ENCODE measurements at places on chromosomes 2 and 18.

- no peak for DNase-seq
Observed at GRCh38 chr2:26568076-26568890, 72.9 kb downstream of the CIB4 start.

DNA sequence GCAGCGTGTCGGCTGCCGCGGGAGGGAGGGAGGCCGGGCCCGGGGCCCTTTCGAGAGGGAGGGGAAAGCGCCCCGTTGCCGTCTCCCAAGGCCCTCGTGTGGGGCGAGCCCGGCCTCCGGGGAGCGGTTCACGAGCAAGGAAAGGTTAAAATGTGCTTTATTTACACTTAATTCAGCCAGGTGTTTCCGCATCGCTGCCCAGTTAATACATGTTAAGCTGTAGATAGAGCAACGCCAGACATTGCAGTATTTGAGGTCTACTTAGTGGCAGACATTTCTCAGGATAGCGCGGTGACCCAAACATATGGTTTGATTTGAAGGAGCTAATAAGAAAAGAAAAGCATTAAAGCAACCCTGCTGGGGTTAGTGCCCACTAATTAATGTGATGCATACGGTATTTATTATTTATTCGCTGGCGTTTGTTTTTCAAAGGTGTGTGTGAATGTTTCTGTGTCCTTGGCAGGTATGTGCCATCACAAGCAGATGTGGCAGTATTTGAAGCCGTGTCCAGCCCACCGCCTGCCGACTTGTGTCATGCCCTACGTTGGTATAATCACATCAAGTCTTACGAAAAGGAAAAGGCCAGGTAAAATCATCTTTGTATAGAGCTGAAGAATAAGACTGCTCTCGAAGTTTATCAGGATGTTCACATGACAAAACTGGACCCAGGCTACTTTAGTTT is 571 bp downstream of the EEF1B2 start:
- peak; percentile 71 for DNase-seq

DNA sequence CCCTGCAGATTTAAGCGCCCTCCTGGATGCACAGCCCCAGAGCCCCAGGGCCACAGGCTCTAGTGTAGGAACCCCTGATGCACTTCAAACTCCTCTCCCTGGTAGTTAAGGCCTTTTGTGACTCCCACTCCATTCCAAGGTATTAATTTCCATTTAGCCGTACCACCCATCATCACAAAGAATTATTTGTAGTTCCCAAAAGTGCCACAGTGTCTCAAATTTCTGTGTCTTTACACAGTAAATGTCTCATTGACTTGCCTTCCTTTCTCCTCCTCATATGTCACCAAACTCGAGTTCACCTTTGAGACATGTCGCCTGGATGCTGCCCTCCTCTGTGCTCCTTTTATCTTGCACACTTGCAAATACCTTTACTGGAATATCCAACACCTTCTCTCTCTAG is 25.9 kb downstream of the PECR start:
- DNase-seq: no peak

DNA sequence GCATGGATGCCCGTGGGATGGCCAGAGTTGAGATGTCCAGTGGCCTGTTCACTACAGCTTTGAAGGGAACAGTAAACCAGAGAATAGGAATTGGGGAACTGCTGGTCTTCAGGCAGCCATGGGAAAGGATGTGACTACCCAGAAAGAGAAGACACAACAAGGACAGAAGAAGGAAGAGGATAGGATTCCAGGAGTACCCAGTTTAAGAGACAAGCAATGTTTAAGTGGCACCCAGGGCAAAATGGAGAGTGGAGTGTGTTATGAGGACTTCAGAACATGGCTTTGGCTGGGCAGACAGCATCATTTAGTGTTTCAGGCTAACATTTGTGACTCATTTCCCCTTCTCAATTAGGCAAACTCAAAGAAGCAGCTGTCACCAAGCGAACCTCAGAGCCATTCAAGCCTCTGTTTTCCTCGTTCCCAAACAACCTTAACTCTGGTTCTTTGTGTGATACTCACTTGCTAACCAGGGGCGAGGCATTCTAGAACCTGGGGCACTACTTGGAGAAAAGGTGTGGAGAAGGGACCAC is 4.0 kb upstream of the FAM124B start:
- DNase-seq: no peak

- no peak for DNase-seq
Observed at GRCh38 chr18:13579874-13580273, 146.5 kb downstream of the FAM210A start.

GRCh38 chr18:30622104-30622503 is 420.4 kb downstream of the DSC3 start:
- no peak for DNase-seq

- no peak for DNase-seq
Observed at GRCh38 chr18:29104227-29104626, 927.3 kb upstream of the CDH2 start.

GRCh38 chr2:121346859-121347258 is 61.9 kb upstream of the TFCP2L1 start:
- DNase-seq: no peak

DNA sequence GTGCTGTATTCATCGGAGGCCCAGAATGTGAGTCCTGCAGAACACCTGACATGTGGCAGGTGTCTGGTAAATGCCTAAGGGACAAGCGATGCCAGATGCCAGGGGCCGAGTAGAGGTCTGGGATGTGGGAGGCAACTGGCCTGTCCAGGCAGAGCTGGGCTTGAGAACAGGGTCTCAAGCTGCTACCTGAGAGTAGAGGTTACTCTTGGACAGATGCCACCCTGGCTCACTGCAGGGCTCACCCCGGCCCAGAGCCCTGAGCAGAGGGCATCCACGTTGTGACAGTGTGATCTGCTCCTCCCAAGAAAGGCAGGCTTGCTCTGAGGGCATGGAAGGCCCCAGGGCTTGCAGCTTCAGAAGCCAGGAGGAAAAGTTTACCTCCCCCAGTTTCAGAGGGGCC is 692.0 kb upstream of the ID2 start:
- no peak for DNase-seq

GRCh38 chr2:42810121-42810970 is 18.0 kb upstream of the HAAO start:
- DNase-seq: peak; percentile 93

DNA sequence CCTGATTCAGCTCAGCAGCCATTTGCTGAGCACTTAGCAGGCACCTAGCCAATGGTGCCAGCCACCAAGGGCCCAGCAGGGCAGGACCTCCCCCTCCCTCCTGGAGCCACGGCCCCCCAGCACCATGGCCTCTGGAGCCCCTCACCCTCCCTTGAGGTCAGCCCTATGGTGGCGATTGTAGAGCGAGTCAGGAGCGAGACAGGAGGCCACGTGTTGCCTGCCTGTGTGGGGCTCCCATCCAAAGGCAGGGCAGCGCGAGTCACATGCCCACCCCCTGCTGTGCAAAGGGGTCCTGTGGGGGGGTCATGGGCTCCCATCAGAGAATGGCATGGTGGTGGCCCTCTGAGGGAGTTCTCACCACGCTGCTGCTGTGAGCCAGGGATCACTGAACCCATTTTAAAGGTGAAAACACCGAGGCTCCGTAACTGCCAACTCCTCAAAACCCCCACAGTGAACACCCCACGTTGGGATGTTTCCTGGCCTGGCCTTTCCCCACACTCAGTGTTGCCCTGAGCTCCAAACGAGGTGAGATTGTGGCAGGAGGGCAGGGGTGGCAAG is 35.6 kb downstream of the RAMP1 start:
- no peak for DNase-seq

GRCh38 chr2:157182204-157182709 is 75.2 kb upstream of the GALNT5 start:
- no peak for DNase-seq

GRCh38 chr2:235106874-235107639 is 155.2 kb downstream of the SH3BP4 start:
- DNase-seq: peak; percentile 38

DNA sequence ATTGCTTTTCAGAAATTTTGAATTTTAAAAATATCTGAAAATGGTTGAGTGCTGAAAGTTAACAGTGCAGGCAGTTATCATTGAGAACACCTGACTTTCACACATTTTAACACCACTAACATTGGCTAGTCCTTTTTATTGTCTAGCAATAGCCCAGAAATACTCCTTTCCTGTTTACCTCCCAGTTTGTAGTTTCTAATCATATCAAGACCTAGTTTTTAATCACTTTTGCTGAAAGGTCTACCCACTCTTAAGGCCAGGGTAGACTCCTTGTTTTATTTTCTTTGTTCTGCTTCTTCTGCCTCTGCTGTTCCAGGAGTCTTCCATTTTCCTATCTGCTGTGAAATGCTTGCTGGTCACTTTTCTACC is 72.1 kb downstream of the UBE2E3 start:
- no peak for DNase-seq

GRCh38 chr18:48151421-48152065 is 221.1 kb upstream of the SMAD2 start:
- DNase-seq: no peak

- no peak for DNase-seq
Observed at GRCh38 chr2:86625096-86625495, 1.4 kb upstream of the RNF103 start.

DNA sequence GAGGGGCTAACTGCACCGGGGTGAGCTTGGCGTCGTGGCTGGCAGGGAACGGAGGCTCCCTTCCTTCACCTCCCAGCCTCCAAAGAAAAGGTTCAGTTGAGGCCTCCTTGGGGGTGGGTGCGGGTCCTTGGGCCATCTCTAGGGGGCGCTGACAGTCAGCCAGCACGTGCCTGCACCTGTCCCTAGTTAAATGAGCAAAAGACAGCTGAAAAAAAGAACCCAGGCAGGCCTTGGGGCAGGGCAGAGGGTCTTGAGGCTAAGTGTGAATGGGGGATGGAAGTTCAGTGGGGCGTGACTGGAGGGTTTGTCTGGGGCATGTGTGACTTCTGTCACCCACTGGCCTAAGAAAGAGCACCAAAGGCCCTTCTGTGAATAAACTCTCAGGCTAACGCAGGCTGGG is 56.4 kb downstream of the ZFP36L2 start:
- peak; percentile 76 for DNase-seq

DNA sequence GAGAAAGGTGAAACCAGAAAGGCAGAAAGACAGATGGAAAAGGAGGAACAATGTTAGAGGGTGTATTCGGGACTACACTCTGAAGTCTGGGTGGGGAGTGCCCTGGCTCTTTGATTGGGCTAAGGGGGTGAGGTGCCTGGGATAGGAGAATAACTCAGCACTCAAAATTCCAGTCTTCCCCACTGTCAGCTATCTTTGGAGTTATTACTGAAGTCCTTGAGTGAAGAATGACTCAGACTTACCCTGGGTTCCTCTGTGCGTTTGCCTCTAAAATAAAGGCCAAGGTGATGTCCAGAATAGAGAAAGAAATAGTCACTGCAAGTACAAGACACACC is 151.8 kb upstream of the SERPINE2 start:
- no peak for DNase-seq

- no peak for DNase-seq
Observed at GRCh38 chr18:74661691-74662090, 64.0 kb downstream of the ZNF407 start.

GRCh38 chr2:176595986-176596385 is 326.7 kb downstream of the MTX2 start:
- DNase-seq: no peak

DNA sequence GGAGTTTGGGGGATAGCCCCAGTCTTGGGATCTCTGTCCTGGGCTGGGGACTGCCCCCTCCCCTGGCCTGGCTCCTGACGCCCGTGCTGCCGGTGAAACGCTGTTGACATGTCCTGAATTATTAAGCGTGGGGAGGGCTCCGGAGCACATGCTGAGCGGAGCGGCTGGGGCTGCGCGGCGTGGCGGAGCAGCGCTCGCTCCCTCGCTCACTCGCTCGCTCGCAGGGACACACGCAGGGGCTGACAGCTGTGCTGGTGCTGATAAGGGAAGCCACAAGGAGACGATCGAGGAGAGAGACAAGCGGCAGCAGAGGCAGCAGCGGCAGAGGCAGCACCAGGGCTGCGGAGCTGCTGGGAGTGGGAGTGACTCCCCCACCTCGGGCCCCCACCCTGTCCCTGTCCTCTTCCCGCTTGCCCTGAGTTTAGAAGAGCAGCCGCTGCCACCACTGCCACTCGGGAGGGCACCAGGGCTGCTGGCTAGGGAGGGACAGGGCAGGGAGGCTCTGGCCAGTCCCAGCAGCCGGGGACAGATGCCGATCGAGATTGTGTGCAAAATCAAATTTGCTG is at the start of gene ASIC4:
Gene ASIC4, plus strand, starts transcription at position 287 of the 566 bp plus-strand sequence. Its CDS starts 243 bp downstream, at position 530.
- no peak for DNase-seq

- no peak for DNase-seq
Observed at GRCh38 chr2:158414538-158414937, 42.0 kb downstream of the CCDC148 start.

GRCh38 chr2:121906170-121906569 is 150.7 kb downstream of the TSN start:
- no peak for DNase-seq

- no peak for DNase-seq
Observed at GRCh38 chr2:178482437-178482836, 2.2 kb downstream of the PLEKHA3 start.

GRCh38 chr2:30680121-30680520 is 127.1 kb downstream of the CAPN13 start:
- DNase-seq: no peak

- DNase-seq: no peak
Observed at GRCh38 chr2:102313025-102313424, 1.7 kb downstream of the IL1RL1 start.

DNA sequence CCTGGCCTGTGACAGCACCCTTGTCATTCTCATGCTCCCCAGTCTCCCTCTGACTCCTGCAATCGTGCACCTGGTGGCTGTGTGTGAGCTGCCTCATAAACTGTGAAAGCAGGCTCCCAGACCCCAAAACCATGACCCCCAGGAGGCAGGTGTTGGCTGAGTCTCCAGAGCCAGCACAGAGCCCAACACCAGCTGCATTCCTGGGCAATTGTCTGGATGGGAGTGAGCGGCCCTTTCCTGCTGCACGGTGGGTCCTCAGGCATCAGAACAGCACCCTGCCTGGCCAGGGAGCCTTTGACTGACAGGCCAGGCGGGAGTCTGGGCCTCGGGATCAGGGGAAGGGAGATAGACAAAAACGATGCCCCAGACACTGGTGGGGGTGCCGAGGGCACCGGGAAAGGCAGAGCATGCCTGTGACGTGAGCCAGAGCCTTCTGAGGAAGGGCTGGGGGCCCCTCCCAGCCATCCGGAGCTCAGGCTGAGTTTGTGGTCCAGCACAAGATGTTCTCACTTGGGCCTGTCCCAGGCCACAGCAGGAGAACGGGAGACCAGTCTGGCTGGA is 135.1 kb upstream of the GPC1 start:
- no peak for DNase-seq

DNA sequence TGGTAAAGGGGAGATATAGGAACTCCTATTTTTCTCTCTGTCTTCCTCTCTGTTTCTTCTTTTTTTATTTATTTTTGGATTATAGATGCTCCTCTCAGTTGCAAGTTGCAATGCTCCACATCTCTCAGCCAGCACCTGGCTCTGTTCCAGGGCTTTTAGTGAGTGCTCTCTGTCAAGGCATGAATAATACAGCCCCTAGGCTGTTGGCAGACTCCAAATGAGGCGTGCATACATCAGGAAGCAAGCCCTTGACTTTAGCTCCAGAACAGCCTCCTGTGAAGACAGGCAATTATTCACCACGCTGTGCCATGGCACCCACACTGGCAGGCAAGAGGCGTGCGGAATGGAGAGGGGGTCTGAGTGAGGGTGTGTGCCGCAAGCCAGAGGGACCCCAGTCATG is 228.1 kb upstream of the PXDN start:
- peak; percentile 47 for DNase-seq

GRCh38 chr2:46303822-46304221 is 6.6 kb downstream of the EPAS1 start:
- DNase-seq: no peak

GRCh38 chr18:69935319-69936190 is 12.1 kb downstream of the CD226 start:
- DNase-seq: no peak
